ENCODE measurements at places on chromosomes 12 and 14.

- no peak for DNase-seq
Measured at GRCh38 chr12:22172501-22172900, 126.5 kb downstream of the CMAS start.

DNA sequence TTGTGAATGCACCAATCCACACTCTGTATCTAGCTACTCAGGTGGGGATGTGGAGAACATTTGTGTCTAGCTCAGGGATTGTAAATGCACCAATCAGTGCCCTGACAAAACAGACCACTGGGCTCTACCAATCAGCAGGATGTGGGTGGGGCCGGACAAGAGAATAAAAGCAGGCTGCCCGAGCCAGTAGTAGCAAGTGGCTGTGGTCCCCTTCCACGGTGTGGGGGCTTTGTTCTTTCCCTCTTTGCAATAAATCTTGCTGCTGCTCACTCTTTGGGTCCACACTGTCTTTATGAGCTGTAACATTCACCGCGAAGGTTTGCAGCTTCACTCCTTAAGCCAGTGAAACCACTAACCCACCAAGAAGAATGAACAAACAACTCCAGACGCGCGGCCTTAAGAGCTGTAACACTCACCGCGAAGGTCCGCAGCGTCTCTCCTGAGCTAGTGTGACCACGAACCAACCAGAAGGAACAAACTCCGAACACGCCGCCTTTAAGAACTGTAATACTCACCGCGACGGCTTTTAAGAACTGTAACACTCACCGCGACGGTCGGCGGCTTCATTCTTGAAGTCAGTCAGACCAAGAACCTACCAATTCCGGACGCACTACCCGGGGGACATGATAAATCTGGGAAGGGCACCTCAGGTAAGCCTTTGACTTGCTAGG, 4.6 kb upstream of the LDHB start:
- no peak for DNase-seq

DNA sequence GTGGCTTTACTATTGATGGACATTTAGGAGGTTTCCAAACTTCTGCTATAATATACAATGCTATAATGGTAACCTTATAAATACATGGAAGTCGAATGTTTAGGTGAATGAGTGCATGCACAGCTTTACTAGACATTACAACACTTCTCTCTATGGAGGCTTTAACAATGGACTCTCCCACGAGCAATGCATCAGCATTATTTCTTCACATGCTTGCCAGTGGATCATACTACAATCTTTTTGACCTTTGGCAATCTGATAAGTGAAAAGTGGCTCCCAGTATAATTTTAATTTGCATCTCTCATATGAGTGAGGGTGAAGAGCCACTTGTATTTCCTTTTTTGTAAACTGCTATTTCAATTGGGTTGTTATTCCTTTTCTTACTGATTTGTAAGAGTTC, 18.2 kb downstream of the RDH12 start:
- no peak for DNase-seq

- DNase-seq: no peak
Measured at GRCh38 chr12:52644078-52644415, 8.0 kb downstream of the KRT2 start.

DNA sequence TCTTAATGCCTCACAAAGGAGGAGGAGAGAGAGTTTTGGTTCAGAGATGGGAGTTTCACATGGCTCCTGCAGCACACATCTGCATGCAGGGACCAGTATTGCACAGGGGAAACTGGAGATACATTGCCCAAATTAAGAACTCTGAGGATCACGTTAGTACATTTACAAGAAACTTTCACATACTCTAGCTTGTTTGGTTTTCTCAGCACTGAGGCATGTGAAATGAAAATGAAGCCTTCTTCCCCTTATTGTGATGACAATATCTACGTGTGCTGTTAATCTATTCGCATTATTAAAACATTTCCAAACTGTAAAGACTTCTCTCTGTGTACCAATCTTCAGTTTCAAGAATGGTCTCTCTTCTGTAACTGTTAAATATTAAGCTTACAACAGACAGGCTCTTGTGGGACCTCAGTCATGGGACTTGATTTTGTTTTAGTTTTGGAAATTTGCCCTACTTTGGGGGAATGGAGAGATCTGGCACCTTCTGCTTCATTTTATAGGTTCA, 124.7 kb downstream of the DAAM1 start:
- DNase-seq: no peak

- no peak for DNase-seq
Measured at GRCh38 chr12:612293-612692, 51.0 kb downstream of the NINJ2 start.

DNA sequence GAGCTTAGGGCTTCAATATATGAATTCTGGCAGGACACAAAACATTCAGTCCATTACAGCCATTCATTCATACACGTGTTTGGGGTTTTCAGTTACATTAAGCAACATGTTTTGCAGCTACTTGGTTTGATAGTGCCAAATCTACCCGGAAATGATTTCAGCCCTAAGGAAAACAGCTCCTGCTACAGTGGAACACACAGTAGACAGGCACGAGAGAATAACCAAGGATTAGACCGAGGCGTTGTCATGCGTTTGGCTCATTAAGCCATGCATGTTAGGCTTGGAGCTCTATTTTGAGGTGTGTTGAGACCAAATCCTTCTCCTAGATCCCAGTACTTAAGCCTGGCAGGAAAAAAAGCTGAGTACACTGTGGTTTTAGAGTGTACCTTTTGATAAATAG, 177.4 kb downstream of the PRKCH start:
- no peak for DNase-seq

GRCh38 chr12:91493308-91493707, 310.7 kb upstream of the DCN start:
- DNase-seq: no peak

DNA sequence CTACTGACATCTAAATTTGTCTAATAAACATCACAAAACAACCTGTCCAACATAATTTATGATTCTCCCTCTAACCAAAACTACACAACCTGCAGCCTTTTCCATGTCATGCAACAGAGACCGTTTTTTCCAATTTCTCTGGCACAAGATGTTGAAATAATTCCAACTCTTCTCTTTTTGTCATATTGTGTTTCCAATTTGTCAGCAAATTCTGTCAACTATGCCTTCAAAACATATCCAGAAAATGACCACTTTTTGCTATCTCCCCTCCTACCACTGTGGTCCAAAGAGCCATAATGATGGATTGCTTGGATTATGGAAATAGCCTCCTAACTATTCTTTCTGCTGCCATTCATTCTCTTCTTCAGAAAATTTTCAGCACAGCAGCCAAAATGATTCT, 31.3 kb upstream of the SSTR1 start:
- no peak for DNase-seq

DNA sequence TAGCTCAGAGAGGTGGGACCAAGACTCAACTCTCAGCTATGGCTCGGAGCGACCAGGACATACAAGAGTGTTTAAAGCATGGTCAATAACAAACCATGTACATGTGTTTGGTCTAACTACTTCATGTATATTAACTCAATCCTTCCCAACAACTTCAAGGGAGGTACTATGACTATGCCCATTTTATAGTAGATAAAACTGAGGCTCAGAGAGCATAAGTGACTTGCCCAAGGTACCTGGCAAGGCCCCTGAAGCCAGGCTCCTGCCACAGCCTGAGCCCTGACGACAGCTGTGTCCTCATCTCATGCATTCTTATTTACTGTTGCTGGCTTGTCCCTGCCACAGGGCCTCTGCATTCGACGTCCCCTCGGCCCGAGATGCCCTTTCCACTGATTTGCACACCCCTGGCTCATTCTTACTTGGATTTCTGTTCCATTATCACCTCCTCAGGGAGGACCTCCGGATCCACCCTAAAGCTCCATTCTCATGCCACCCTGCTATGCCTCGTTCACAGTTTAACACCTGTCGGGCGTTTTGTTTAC, 2.6 kb downstream of the TESC start:
- DNase-seq: no peak

DNA sequence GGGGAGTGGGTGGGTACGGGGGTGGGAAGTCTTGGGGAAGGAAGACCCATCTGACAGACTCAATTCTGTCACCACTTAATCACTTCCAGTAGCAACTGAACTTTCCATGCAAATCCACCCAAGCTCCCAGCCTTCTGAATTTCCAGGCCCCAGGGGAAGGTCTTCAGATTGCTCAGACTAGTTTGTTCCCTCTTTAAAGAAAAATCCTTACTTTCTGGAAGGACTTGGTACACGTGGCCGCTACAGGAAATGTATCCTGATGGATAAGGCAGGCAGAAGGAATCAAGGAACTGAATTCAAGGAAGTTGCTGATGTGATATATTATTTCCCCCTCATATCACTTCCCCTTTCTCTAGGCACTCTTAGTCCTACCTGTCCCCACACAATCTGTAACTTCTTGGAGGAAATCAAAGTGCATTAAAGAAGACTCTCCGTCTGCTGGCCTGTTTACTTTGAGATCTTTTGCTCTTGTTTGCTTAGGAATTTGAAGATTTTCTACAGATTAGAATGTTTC, 6.4 kb downstream of the NFKBIA start:
- DNase-seq: no peak

GRCh38 chr12:109744026-109744425, 30.4 kb downstream of the FAM222A start:
- DNase-seq: no peak

- no peak for DNase-seq
Measured at GRCh38 chr12:67758119-67758518, 109.6 kb downstream of the DYRK2 start.

- DNase-seq: no peak
Measured at GRCh38 chr14:75871181-75871880, 110.5 kb downstream of the TGFB3 start.

- DNase-seq: no peak
Measured at GRCh38 chr12:64085996-64086395, 136.1 kb downstream of the KICS2 start.

- no peak for DNase-seq
Measured at GRCh38 chr12:130137040-130138018, 24.9 kb upstream of the FZD10 start.

DNA sequence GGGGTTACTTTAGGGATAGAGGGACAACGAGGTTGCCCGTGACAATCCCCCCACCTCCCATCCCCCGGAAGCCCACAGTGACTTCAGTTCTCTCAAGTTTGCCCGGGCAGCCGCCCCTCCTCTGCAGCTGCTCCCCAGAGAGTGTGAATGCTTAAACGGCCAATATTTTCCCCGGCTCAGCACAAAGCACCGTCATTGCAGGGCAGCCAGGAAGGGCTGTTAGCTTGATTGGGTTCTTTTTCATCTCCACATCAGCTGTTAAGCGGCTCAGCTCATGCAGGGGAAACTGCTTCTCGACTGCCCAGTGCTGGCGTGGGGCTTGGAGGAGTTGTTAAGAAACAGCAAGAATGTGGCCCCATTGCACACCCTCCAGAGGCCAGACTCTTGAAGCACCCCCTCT, 120.5 kb upstream of the NCOR2 start:
- DNase-seq: no peak

DNA sequence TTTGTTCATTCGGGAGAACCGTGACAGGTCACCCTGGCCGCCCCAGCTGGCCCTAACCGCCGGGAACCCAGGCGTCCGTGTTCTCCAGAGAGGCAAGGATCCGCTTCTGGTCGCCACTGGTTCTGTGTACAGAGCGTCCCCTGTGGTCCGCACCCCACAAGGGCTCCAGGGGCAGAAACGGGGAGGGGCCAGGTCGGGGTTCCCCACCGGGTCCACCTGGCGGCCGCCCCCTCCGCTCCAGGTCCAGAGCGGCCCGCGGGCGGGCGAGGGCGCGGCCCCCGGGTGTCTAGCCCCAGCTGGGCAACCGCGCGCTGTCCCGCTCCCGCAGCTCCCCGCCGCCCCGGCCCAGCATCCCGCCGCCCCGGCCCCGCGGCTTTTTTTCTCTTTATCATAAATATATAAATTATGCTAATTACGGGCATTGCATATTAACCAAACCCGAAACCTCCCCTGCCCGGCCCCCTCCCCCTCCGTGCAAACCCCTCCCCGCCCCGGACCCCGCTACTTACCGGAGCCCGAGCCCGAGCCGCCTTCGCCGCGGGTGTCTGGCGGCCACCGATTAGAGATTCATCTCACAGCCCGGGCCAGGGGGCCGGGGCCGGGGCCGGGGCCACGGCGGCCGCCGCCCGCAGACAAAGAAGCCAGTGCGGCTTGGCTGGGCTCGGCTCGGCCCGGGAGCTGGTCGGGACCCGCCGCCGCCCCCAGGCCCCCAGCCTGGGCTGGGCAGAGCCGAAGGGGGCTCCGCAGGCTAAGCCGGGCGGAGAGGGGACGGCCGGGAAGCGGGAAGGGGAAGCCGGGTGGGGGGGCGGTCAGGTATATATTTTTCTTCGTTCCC, 512 bp downstream of the POU6F1 start:
- DNase-seq: no peak

DNA sequence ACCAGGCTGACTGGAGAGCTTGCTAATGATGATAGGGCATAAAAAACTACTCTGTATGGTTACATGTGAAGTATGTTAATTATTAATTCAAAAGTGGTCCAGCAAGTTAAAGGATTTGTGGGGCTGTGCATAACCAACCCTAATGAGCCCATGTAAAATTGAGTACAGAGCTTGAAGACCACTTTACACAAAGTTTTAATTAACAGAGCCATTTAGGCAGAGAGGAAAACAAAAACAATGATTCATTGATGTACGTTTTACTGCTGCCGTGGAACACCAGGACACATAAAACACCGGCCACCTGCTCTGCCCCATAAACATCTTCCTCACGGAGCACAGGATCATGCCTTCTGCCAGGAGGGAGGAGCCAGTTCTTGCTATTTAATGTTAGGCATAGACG, 83.5 kb downstream of the RIMBP2 start:
- no peak for DNase-seq

GRCh38 chr12:117158911-117159553, 31.2 kb downstream of the FBXO21 start:
- DNase-seq: no peak

- no peak for DNase-seq
Measured at GRCh38 chr12:33427071-33427470, 12.5 kb downstream of the SYT10 start.

DNA sequence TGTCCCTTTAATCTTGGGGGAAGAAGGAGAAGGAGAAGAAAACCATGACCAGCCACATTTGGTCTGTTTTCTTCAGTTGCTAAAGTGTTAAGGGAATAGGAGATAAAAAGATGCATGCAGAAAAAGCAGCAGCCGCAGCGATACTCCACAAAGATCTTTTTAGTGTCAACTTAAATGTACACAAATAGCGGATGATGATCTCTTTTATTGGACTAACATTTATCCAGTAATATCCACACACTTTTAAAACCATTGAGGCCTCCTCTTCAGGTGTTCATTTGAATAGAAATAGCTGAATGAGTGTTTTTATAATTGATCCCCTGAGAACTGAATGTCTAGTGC, 83.5 kb downstream of the PAPOLA start:
- no peak for DNase-seq

GRCh38 chr12:47190271-47190750, 110.6 kb upstream of the AMIGO2 start:
- no peak for DNase-seq

GRCh38 chr14:71701990-71702389, 230.2 kb upstream of the RGS6 start:
- no peak for DNase-seq
